Upper lobe of left lung (tissue), 6 donors: ENCODE measurements at places on chromosomes 1 and 21. TPM values are rescaled to one million over a fixed set of nuclear protein-coding genes. Genes with fewer than 3 reads are reported as not detected.

DPT gene
- 12.3 TPM for total RNA-seq

SYNJ1 gene
- 13.1 TPM for total RNA-seq

AMY2A gene
- 0.29 TPM for total RNA-seq

TFF2 gene
- not detected for total RNA-seq

RAB42 gene
- 11.5 TPM for total RNA-seq

PDZK1IP1 gene
- 17.8 TPM for total RNA-seq

GOLT1A gene
- total RNA-seq, result 7.6 TPM

CELA3A gene
- total RNA-seq, result 17.0 TPM

FCRL1 gene
- total RNA-seq, result 4.0 TPM

TNFRSF9 gene
- 1.3 TPM for total RNA-seq

PYHIN1 gene
- 7.3 TPM for total RNA-seq

HSD3B1 gene
- not detected for total RNA-seq

LCK gene
- total RNA-seq, result 8.7 TPM

SDC3 gene
- total RNA-seq, result 27.9 TPM

SPRR2F gene
- not detected for total RNA-seq

HAO2 gene
- total RNA-seq, result not detected

TOE1 gene
- total RNA-seq, result 5.4 TPM

IARS2 gene
- 50.0 TPM for total RNA-seq
